Activated naive CD4-positive, alpha-beta T cell (primary cell): ENCODE measurements at places on chromosomes 16 and 17.

GRCh38 chr16:23914946-23915530 is 79.3 kb downstream of the PRKCB start:
- DNase-seq, result no peak

DNA sequence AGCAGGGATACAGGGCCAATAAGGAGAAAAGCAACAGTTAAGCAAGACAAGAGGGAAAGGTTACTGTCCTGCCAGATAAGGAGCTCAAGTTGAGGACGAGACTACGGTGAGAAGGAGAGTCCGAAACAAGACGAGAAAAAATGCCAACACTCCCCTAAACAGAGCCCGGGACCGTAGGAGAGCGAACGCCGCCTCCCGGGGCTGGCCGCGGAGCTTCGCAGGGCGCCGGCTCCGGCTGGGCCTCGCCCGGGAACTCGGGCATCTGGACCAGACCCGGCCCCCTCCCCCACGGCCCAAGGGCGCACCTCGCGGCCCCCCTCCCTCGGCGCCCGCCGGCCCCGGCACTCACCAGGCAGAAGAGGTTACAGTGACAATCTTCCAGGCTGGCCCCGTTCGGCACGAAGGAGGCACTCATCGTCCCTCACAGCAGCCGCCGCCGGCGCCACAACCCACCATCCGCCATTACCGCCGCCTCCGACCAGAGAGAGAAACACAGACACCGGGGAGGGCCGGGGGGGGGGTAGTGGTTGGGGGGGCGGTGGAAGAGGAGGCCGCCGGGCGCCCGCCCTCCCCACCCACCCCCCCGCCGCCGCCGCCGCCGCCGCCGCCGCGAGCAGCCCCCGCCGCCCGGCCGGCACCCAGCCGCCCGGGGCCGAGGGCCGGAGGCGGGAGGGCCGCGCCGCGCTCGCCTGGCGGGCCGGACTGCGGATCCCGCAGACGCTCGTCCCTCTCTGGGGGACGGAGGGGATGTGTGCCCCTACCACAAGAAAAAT is at the start of gene MED13:
TSS of gene MED13 (minus strand) at position 488 of the 773 bp plus-strand sequence. CDS start at position 415, 73 bp downstream.
- peak; percentile 33 for DNase-seq

GRCh38 chr16:27112093-27112811 is 45.5 kb downstream of the C16orf82 start:
- no peak for DNase-seq

DNA sequence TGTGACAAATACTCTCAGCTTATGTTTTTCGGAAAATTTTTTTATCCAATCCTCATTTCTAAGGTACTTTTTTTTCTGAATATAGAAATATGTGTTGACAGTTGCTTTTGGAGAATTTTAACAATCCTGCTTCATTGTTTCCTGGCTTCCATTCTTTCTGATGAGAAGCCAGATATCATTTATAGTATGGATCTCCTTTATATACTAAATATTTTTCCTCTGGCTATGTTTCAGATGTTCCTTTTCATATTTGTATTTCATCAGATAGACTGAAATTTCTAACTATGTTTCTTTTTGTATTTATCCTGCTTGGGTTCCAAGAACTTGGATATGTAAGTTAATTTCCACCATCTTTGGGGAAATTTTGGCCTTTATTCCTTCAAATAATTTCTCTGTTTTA is 138.9 kb upstream of the CDH11 start:
- DNase-seq, result no peak

DNA sequence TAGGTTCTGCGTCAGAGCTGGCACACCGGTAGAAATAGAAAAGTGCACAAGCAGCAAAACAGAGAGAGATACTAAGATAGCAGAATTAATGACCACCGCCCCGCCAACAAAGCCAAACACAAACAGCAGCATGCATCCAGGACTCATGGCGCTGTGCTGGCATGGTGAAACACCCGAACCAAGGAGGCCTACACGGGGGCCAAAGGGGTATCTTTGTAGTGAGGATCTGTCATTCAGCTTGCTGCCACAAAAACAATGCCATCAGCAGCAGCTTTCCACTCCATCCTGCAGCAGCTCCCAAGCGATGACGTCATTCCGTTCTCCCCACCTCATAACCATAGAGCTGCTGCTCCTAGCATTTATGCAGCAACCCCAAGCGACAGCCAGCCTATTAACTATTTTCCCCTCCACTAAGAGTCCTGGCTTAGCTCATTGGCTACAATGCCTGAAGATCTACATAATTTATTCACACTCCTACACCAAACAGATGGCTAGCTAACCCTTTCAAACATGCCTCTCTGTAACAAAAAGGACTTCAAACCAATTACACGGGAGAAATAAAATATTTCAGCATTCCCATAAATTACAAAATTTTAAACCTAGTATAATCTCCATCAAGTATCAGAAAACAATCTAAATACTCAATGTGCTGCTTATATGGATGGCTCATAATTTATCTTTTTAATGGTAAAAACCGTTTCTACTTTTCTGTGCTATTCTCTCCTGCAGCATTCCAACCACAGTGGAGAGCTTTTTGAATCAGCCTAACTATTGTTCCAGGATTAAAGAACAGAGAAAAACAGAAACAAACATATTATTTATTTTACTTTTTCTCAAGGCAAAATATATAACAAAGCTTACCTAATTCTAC is 73.9 kb downstream of the SPAG9 start:
- no peak for DNase-seq

- DNase-seq, result peak; percentile 31
Observed at GRCh38 chr17:44865231-44865660, 17.6 kb downstream of the HIGD1B start.

DNA sequence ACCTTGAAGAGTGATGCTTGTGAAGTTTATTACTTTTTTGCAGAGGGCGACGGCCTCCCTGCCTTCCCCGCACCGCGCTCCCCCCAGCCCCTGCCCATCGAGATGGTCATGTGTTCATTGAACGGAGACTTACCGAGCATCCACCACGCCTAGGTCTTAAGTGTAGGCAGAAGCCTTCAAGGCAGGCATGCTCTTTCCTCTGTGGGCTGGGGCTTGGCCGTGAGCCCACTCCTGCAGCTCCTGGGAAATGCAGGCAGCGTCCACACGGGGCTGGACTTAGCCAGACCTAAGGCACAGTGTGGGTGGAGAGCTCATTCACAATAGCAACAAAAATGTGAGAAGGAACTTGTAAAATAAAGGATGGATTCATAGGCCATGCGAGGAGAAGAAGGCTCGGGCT is 19.2 kb downstream of the RNF213 start:
- DNase-seq, result no peak

DNA sequence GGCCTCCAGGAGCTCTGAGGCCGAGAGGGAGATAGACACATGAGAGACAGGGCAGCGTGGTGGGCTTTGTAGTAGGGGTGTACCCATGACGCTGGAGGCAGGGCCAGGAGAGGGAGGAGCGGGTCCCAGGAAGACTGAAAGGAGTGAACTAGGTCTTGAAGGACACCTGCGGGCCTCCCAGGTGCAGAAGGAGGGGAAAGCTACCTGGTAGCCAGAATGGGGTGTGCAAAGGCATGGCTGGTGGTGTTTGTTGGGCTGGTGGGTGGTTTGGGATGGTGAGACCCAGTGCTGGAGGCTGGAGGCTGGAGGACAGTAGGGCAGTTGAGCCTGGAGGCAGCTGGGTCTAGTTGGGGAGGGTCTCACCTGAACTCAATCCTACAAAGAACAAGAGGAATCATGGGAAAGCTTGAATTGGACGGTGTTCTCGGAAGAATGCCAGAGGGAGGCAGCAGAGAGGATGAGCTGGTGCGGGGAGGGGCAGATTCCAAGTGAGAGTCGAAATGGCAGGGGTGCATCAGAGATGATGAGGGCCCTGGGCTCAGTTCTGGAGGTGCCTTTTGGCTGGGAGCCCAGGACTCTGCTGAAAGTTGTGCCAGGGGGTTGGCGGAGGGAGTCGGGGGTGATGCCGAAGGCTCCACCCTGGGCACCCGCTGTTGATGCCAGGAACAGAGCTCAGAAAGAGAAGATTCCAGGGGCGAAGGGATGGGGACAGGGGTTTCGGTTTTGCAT is 21.2 kb downstream of the C1QTNF1 start:
- DNase-seq, result no peak
